ENCODE measurements at places on chromosomes 7 and 10.

- peak; percentile 10 for DNase-seq
These were observed 106.7 kb downstream of the CUBN start for GRCh38 chr10:17022896-17023295.

- DNase-seq = no peak
These were observed 88.8 kb downstream of the NRBF2 start for GRCh38 chr10:63221950-63222349.

- peak; percentile 42 for DNase-seq
These were observed 27.2 kb upstream of the ZNF273 start for GRCh38 chr7:64875658-64876406.

- DNase-seq = no peak
These were observed 106.1 kb downstream of the MAD1L1 start for GRCh38 chr7:2126621-2127020.

DNA sequence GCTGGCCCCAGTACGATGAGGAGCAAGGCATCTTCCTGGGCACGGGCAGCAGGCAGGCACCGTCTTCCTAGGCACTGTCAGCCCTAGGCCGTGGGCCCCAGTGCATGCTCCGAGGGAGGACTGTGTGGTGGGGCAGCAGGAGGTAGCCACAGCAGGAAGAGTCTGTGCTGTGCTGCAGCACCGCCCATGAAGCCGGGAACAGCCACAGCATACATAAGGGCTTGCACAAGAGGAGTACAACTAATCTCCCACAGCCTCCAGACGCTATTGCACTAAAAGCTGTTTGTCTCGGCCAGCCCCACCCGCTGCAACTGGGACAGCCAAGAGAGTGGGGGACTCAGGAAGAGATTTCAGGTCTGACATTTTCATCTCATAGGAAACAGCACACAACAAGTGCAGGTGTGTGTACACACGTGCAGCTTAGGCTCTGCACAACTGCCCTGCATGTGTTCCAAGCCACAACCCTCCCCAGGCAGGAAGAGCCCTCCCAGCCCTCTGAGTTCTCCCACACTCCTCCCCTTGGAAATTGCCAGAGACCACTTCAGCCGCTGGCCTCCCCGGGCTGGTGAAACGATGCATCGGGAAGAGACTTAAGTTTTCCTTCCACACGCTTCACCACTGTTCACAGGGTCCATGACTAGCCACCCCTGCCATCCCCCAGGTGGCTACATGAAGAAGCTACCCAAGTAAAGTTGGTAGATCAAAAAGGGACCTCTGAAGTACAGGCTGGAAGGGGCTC, 88.1 kb upstream of the DDC start:
- no peak for DNase-seq

DNA sequence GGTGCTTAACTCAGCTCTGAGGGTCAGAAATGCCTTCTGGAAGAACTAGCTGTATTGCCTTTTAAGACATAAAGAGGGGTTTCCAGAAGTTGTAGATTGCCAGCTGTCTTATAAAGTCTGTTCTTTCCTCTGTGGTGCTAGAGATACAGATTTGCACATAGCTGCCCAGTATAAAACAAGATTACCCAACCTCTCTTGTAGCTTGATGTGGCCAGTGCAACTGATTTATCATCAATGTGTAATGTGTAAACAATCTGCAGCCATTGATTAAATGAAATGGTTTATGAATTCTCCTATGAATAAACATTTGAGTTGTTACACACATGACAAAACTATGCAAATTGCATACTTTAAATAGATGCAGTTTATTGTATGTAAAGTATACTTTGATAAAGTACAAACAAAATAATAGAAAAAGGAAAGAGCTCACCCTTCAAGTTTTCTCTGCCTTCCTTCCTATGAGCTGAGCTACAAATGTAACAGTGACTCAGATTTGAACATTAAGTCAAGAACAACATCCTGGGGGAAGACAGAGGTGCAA, 195.2 kb downstream of the TMEM26 start:
- no peak for DNase-seq

DNA sequence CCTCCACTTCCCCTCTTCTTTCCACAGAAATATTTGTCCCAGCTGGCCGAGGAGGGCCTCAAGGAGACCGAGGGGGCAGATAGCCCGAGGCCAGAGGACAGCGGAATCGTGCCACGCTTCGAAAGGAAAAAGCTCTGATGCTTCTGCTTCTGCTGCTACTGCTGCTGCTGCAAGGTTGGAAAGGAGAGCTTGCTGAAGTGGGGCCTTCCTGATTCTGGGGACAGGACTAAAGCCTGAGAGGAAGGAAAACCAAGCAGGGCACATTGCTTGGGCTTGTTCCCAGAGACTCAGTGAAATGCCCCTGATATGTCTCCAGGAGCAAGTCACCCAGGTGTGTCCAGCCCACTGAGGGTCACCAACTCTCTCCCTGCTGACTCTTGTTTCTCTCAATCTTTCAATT, 35.9 kb upstream of the PDCD4 start:
- no peak for DNase-seq
